Stimulated activated CD4-positive, alpha-beta T cell treated with anti-CD3 and anti-CD28 coated beads, Interleukin-2, amount 100 ng/mL, for 4 hours (primary cell): ENCODE measurements at places on chromosomes 5 and 9.

DNA sequence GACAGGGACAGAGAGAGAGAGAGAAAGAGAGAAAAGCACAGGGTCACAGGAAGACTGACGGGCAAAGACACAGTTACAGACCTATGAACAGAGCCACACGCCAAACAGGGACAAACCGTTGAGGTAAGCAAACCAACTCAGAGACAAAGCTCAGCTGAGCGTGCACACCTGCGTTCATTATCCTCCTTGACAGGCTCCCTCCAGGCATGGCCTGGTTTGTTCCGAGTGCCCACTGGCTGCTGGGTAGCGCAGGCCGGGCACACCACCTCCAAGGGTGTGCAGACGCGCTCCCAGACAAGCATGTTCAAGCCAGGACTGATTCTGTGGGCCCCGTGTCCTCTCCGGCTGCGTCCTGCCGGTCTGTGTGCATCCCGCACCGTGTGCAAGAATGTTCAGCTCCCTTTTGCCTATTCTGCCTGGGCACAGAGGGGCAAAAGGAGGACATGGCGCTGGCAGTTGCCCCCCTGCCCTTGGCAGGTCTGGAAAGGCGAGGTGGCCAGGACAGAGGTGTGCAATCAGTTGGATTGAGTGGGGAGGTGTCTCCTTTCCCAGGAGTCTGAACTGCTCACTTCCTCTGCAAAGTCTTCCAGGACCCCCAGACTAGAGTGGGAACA, 467 bp upstream of the SMIM32 start:
- no peak for DNase-seq

DNA sequence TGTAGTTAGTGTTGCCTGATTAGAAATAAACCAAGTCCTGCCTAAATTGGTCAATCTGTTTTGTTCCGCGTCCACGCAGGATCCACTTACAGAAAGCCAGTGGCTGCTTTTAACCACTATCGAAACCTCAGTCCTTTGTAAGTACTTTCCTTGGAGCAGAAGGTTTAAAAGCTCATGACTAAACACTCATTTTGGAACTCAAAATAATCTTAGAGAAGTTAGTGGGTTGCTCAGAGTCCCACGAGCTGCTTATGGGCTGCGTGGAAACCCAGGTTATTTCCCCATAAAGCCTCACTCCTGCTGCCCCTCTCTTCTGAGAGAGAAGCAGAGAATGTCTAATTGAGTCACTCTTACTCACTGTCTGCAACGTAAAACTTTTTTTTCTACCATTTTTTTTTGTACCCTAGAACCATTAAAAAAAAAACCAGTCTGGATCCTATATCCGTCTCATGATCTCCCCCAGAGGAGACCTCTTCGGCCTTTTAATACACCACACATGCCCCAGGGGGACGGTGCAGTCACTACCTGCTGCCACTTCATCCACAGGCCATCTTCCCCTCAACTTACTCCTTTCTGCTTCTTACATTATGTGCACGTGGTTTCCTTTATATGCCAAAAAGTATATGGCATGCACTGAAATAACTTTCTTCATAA, 7.6 kb downstream of the BASP1 start:
- no peak for DNase-seq

- no peak for DNase-seq
Measured at GRCh38 chr9:91503673-91504081, 80.0 kb upstream of the NFIL3 start.

DNA sequence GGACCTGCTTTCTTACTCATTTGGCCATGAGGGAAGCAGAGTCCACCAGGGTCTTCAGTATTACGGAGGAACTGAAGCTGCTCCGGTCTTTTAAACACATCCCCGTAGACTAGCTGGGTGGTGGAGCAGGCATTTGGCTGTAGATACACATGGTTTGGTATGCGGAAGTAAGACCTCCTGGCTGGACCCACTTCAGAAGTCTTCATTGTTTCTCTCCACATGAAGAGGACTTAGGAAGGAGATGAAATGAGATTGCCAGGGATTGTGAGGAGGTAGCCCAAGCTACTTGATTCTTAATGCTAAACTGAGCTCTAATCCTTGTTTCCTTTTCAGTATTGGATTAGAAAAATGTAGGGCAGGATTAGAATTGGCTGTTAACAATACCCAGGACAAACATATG, 32.9 kb downstream of the STXBP1 start:
- DNase-seq: no peak

DNA sequence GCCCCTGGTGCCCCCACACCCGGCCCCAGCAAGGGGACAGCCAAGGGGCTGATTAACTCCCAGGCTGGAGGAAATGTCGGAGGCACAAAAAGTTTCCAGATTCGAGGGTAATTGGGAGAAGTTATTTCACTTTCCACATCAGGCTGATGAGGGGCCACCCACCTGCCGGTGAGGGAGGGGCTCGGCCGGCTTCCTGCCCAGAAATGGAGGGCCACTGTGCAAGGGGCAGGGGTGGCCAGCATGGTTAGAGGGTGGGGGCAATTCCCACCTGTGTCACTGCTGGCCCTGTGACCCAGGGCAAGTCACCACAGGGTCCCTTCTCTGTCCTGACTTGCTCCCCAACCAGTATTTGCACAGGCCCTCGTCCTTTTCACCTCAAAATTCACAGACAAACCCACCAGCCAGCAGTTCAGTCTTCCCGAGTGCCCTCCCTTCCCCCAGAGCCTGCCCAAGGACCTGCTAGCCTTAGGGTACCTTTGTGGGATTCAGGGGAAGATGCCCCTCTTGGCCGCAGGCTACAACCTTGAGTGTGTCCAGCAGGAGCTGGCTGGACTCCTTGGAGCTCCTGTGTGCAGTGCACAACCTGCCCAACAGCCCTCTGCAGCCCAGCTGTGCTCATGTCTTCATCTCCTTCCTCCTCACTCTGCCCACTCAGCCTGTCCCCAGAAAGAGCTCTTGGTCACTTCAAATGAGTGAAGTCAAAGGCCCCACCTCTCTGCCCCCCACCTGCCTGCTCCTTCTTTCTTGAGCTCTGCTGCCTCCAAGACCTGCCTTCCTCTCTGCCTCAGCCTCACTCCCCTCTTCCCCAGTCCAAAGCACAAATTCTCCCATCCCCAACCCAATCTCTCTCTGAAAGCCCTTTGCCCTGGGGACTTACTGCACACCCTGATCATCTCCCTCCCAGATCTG, 130.5 kb downstream of the BARX1 start:
- no peak for DNase-seq

GRCh38 chr5:84724683-84725082, 340.0 kb upstream of the EDIL3 start:
- DNase-seq: no peak

DNA sequence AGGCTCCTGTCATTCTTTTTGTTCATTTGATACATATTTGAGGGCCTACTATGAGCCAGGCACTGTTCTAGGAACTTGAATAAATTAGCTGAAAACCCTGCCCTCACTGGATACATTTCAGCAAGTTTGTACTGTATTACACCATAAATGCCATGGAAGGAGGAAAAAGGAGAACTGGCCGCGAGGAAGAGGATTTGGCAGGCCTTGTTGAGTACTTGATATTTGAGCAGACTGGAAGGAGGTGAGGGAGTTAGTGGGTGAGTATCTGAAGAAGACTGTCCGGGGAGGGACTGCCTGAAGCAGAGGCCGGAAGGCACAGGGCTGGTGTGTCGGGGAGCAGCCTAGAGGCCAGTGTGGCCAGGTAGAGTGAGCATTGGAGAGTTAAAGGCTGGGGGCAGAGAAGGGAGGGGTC, 4.5 kb downstream of the SNX30 start:
- no peak for DNase-seq

- no peak for DNase-seq
Measured at GRCh38 chr5:13108265-13108664, 836.2 kb downstream of the DNAH5 start.

GRCh38 chr9:136827794-136828473, 14.3 kb upstream of the AJM1 start:
- no peak for DNase-seq

- DNase-seq: no peak
Measured at GRCh38 chr5:68428231-68428811, 212.8 kb downstream of the PIK3R1 start.

DNA sequence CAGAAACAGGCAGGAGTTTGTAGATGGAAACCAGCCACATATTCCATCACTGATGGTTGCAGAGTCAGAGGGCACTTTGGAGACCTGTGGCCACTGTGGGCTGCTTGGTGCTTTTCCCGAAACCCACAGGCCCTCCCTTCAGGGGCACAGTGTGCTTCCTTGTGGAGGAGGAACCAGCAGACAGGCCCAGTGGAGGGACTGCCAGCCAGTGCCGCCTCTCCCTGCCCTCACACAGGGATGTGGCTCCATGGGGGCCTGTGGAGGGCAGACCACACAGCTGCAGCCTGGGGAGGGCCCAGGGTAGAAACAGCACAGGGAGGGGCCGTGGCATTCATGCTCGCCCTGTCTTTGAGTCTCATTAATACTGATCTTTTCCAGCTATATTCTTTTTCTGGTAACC, 35.2 kb downstream of the CEP72 start:
- DNase-seq: no peak

GRCh38 chr5:82802954-82803353, 274.2 kb downstream of the TMEM167A start:
- DNase-seq: no peak

DNA sequence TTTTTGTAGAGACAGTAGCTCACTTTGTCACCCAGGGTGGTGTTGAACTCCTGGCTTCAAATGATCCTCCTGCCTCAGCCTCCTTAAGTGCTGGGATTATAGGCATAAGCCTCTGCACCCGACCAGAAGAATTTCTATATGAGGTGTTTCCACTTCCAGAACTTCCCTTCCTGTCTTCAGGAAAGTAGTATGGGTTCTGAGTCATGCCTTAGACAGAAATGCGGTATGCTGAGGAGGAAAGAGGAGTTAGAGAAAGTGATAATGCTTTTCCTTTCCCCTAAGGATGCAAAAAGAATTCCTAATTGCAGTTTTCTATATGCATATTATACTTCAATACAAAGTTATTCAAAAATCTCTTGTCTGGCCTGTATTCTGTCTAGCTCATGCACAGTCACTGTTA, 16.4 kb upstream of the ADAMTSL1 start:
- no peak for DNase-seq

DNA sequence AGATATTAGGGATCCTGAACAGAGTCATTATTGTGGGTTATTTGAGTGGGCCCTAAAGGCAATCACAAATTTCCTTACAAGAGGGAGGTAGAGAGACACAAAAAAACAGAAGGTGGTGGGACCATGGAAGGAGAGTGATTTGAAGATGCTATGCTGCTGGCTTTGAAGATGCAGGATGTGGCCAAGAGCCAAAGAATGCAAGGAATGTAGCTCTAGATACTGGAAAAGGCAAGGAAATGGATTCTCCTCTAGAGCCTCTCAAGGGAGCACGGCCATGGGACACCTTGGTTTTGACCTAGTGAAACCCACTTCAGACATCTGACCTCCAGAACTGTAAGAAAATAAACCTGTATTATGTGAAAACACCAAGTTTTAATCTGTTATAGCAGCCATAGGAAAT, 53.8 kb downstream of the TTC39B start:
- DNase-seq: no peak

DNA sequence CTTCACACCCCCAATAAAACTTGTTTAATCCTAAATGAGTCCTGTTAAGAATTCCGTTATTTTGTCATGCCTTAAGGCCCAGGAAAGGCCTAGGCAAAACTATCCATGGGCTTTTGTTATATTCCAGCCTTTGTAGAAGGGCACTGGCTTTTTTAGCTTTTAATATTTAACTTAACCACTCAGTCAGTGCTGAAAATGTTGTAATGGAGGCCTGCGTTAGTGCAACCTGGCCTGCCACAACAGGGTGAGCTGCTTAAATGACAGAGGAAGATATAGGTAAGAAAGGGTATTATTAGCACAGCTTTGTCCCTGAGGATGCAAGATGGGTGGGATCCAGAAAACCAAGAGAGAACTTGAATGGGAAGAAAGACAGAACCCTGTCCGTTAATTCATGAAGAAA, 40.2 kb upstream of the PCAT7 start:
- DNase-seq: no peak

GRCh38 chr5:172015346-172015745, 8.9 kb upstream of the FBXW11 start:
- no peak for DNase-seq

GRCh38 chr9:82154573-82154972, 166.0 kb downstream of the SPATA31D1 start:
- DNase-seq: no peak

DNA sequence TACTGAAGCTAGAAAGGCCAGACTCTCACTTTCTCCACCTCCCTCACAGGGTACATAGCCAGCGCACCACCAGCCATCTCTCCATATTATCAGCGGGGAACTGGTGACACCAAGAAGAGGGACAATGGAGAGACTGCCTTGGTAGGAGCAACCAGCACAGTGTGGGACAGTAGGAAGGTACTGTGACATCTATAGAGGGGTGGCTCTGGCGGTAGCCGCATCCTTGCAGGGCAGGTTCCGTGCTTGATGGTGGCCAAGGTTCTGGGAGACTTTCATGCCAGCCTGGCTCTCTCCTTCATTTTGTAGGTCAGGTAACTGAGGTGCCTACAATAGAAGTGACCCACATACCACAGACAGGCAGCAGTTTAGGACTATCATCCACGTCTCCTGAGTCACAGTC, 65.5 kb upstream of the SMIM23 start:
- no peak for DNase-seq

GRCh38 chr5:113153512-113154097, 177.0 kb downstream of the DCP2 start:
- no peak for DNase-seq

DNA sequence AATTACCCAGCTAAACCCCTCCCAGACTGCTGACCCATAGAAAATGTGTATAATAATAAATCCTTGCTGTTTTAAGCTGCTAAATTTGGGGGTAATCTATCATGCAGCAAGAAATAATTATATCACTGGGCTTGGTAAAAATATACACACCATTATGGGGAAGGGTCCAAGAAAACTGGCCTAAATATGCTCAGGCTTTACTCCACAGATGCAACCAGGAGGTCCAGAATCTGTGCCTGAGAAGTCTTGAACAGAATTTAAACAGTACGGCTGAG, 102.5 kb upstream of the SLC44A1 start:
- DNase-seq: no peak

DNA sequence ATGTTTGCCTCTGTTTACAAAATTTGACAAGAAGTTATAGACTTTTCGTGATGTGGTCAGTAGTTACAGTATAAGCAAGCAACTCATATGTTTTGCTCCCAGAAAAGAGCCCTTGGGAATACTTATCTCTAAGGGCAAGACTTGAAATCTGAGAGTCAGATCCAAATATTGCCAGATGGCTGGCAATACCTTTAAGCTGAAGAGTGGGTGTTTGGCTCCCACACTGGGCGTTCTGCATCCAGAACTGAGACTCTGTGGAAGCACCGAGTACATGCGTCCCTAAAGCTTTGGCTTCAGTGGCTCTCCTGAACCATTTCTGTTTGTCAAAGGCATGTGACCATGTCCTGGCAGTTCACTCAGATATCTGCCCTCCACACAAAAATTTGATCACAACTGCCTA, 194.1 kb downstream of the DCP2 start:
- no peak for DNase-seq

- no peak for DNase-seq
Measured at GRCh38 chr5:149930043-149930748, 14.4 kb downstream of the PDE6A start.

DNA sequence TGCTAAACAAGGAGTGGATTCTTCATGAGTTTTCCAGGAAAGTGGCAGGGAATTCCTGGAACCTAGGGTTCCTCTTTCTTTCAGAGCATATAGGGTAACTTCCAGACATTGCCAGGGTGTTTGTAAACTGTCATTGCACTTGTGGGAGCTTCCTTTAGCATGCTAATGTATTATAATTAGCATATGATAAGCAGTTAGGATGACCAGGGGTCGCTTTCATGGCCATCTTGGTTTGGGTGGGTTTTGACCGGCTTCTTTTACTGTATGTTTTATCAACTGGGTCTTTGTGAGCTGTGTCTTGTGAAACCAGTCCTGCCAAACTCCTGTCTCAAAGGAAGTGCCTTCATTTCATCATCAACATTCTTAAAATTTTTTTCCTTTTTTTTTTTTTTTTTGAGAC, 11.9 kb upstream of the MELK start:
- no peak for DNase-seq
